ENCODE measurements at places on chromosomes 16 and 17. TPM values are rescaled to one million over a fixed set of nuclear protein-coding genes. Genes with fewer than 3 reads are reported as not detected.
A peak's percentile ranks its signal among the peaks of the same experiment; 100 is the strongest.

Gene PDPK1
- total RNA-seq = 29.2 TPM

DNA sequence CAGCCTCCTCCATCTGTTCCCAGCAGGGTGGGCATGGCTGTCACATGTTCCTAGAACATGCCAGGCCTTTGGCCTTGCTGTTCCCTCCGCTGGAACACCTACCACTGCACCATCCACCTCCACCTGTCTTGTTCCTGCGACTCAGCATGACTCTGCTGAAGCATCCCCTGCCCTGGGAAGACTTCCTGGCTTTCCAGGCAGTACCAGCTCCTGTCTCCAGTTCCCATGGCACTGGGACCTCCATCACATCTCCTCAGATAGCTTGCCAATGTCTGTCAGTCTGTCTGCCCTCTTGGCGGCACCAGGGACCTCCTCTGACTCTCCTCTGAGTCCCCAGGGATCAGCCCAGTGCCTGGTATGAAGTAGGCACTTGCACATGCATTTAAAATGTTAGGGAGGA, 15.7 kb downstream of the PDP2 start:
- DNase-seq = no peak
- H3K27ac ChIP-seq = no peak overlapping the region
- no peaks in the 10 kb centered on the region for H3K36me3 ChIP-seq
- peaks cover 28% of the 10 kb centered on the region for H3K4me1 ChIP-seq

- no peaks in the 10 kb centered on the region for H3K27me3 ChIP-seq
- no peaks in the 10 kb centered on the region for H3K4me1 ChIP-seq
- no peaks in the 10 kb centered on the region for H3K36me3 ChIP-seq
- H3K4me3 ChIP-seq = no peak overlapping the region
- no peak overlapping the region for H3K27ac ChIP-seq
- no peak for DNase-seq
Observed at GRCh38 chr16:57916735-57917438, 54.0 kb downstream of the CNGB1 start.

DNA sequence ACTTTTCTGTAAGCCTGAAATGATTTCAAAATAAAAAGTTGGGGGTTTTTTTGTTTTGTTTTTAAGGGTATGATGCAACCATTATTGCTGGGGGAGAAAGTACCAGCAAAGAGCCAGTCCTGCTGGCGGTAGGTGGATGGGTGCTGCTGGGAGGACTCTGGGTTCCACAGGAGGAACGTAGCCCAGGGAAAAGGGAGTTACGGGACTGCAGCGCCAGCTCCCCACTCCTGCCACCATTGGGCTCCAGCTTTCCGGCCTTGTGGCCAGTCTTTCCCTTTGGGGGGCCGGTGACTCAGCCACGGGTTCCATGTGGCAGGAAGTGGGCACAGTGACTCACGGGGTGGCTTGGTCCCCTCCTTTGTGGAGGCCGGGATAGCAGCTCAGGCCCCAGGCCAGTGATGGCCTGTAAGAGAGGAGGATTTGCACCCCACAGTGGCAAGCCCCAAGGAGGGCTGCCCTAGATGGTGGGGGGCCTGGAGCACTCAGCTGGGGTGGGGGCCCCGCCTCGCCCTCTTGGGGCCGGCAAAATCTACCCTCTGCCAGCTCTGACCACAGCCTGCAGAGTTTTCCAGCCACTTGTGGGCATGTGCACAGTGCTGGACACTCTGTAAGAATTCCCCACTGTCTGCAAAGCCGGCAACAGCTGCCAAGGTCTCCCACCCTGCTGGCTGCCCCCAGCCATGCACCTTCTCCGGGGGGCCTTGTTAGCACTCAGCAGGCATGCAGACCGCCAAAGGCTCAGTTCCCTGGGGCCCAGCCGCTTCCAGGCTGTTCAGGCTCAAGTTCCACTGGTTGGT, 30.4 kb downstream of the SOCS3 start:
- H3K27ac ChIP-seq = no peak overlapping the region
- H3K4me3 ChIP-seq = no peak overlapping the region
- peaks cover 34% of the 10 kb centered on the region for H3K4me1 ChIP-seq
- H3K36me3 ChIP-seq = no peaks in the 10 kb centered on the region
- DNase-seq = no peak
- no peaks in the 10 kb centered on the region for H3K27me3 ChIP-seq

DNA sequence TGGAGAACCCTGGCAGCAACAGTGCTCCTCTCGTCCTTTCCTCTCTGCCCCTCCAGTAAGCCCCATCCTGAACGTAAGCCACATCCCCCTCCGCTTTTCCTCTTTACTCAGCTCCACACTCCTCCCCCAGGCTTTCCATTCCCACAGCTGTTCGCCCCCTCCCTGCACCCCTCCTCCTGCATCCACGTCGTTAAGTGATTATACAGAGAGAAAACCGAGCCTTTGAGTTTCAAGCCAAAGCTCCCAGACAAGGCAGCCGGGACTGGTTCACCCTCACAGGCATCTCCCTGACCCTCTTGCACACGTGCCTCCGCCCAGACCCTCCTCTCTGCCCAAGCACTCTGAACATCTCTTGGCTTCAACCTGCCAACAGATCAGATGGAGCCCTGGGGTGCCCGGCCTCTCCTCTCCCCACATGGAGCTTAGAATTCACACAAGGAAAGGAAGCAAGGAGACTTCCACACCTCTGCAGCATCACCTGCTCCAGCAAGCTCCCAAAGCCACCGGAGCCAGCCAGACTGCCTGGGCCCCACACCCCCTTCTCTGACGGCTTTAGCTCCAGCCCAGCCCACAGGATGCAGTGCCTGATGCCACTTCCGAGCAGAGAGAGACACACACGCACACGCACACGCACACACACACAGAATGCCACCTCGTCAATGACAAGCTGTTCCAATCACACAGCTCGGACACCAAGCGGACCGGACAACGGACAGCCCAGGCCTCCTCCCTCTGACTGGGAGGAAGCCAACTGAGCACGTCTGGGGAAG, 99.9 kb upstream of the CCL2 start:
- peaks cover 4% of the 10 kb centered on the region for H3K27me3 ChIP-seq
- no peak for DNase-seq
- no peaks in the 10 kb centered on the region for H3K4me1 ChIP-seq
- H3K4me3 ChIP-seq = no peak overlapping the region

DNA sequence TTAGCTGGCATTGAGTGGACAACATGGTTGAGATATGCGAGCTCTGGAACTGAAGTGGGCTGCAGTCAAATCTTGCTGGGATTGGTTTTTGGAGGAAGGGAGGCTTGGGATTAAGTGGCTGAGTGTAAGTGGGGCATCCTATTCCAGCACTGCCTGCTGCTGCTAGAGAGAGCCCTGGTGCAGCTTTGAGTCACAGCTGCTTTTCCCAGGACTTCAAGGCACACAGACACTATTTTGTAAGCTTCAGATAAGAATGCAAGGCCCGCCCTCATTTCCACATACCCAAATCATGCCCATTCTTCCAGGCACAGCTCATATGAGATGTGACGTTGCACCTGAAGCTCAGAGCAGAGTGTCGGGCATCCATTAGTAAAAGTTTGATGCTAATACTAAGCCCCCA, 10.2 kb upstream of the MAF start:
- no peaks in the 10 kb centered on the region for H3K27me3 ChIP-seq
- H3K4me3 ChIP-seq = no peak overlapping the region
- no peak for DNase-seq
- H3K27ac ChIP-seq = no peak overlapping the region
- H3K4me1 ChIP-seq = peaks cover 13% of the 10 kb centered on the region
- no peaks in the 10 kb centered on the region for H3K36me3 ChIP-seq

GRCh38 chr16:79601092-79601930, 774 bp upstream of the MAF start:
- H3K27ac ChIP-seq = peak overlapping the region; percentile 98
- no peak for DNase-seq
- no peaks in the 10 kb centered on the region for H3K36me3 ChIP-seq
- no peaks in the 10 kb centered on the region for H3K27me3 ChIP-seq
- H3K4me1 ChIP-seq = peaks cover 18% of the 10 kb centered on the region

DNA sequence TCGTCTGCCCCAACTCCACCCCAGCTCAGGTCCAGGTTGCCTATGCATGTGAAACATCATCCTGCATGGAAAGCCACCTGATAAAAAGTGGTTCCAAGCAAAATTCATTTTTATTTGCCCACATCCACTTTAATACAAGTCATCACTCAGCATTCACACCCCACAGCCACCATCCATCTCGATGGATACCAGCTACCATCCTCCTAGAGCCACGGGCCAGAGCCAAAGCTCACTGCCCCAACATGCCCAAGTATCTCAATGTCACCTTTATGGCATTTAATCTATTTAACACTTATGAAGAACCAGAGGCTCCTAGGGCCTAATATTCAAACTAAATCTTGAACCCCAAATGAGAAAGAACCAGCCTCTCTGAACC, 70.5 kb downstream of the COPRS start:
- H3K27ac ChIP-seq = no peak overlapping the region
- H3K36me3 ChIP-seq = no peaks in the 10 kb centered on the region
- peaks cover 7% of the 10 kb centered on the region for H3K4me1 ChIP-seq
- no peaks in the 10 kb centered on the region for H3K27me3 ChIP-seq
- no peak overlapping the region for H3K4me3 ChIP-seq

DNA sequence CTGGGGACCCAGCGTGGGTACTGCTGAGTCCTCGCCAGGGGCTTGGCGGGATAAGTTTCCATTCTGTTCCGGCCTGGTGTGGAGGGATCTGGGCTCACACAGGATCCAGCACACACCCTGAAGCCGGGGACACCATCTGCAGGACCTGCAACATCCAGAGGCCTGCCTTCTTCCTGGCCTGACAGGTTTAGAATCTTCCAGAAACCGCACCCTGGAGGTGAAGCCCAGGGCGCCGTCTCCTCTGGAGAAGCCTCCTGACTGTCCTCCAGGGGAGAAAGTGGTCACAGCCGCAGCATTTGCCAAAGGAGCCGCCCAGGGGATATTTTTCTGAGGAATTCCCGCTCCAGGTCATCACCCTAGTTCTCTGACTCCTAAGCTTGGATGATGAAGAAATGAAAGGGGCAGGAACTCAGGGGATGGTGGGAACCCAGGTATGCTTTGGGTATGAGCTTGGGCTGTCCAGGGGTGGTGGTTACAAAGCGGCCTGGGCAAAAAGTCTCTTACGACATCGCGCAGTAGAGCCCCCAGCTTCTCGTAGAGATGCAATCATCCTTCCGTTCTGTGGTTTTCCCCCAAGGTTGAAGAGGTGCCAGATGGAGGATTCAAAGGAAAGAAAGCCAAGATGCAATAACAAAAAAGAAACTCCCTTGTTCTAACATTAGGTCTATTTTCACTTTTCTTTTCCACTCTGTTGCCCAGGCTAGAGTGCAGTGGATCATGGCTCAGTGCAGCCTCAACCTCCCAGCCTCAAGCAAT, 9.1 kb upstream of the CRISPLD2 start:
- H3K36me3 ChIP-seq = no peaks in the 10 kb centered on the region
- H3K4me3 ChIP-seq = no peak overlapping the region
- H3K4me1 ChIP-seq = peaks cover 7% of the 10 kb centered on the region

DNA sequence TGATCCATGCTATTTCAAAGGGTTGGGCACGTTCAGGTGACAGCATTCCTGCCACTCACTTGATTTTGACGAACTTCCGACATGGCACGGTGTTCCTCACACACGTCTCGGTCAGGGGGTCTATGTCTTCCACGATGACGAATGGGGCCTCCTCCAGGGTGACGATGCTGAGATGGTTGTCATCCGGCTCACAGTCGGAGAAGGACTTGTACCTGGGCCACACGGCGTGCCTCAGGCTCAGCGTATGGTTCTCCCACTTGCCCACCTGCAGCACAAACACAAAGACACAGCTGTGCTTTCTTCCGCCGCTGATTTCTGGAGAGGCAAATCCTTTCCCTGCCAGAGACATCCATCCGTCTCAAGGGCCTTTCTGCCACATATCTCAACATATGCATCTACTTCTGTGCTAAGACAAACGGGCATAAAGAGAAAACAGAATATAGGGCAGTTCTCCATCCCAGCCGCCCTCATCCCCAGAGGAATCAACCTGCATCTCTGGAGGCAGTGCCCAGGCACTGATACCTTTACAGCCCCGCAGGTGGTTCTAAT, 332.5 kb downstream of the GRIN2A start:
- DNase-seq = no peak
- no peaks in the 10 kb centered on the region for H3K36me3 ChIP-seq
- no peak overlapping the region for H3K27ac ChIP-seq
- no peak overlapping the region for H3K4me3 ChIP-seq
- H3K27me3 ChIP-seq = no peaks in the 10 kb centered on the region

Gene KRTAP4-7
- total RNA-seq = not detected

- no peaks in the 10 kb centered on the region for H3K36me3 ChIP-seq
- peak overlapping the region; percentile 75 for H3K4me3 ChIP-seq
- no peaks in the 10 kb centered on the region for H3K27me3 ChIP-seq
- peak overlapping the region; percentile 90 for H3K27ac ChIP-seq
Observed at GRCh38 chr17:49577963-49578362, 2.3 kb downstream of the NXPH3 start.

DNA sequence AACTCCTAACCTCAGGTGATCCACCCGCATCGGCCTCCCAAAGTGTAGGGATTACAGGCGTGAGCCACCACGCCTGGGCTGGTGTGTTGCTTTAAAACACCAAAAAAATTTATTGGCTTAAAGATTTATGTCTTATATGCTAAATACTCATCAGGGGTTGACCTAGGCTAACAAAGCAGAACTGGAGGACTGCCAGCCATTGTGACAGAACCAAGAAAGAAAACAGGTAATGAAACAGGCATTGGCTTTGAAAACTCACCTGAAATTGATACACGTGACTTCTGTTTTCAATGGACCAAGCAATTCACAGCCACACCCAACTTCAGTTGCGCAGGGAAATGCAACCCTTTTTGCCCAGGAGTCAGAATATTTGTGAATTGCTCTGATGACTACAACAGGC, 4.9 kb upstream of the PHAF1 start:
- H3K36me3 ChIP-seq = peaks cover 7% of the 10 kb centered on the region
- no peak for DNase-seq
- peaks cover 28% of the 10 kb centered on the region for H3K4me1 ChIP-seq

Gene CTF1
- 3.2 TPM for total RNA-seq

- no peaks in the 10 kb centered on the region for H3K36me3 ChIP-seq
- no peak for DNase-seq
- no peak overlapping the region for H3K27ac ChIP-seq
- no peaks in the 10 kb centered on the region for H3K4me1 ChIP-seq
- no peak overlapping the region for H3K4me3 ChIP-seq
- H3K27me3 ChIP-seq = no peaks in the 10 kb centered on the region
Observed at GRCh38 chr17:43737722-43738121, 20.9 kb downstream of the SOST start.

DNA sequence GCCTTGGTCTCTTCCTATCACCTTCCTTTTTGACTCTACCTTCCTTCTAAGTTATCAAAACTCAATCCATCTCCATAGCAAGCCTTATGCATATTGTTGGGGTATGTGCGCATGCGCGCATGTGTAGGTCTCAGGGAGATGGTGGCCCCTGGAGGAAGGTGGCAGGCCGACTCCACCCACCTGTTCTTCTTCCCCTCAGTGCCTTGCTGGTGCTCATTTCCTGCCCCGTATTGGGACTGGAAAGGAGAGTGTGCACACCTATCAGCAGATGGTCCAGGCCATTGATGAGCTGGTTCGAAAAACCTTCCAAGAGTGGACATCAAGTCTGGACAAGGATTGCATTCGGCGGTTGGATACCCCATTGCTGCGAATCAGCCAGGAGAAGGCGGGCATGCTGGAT, 25.2 kb downstream of the DNAH2 start:
- DNase-seq = no peak
- H3K36me3 ChIP-seq = no peaks in the 10 kb centered on the region
- no peak overlapping the region for H3K27ac ChIP-seq
- no peak overlapping the region for H3K4me3 ChIP-seq

All from vagina (tissue), 2 donors.